WTC11 (cell line): ENCODE measurements at places on chromosomes 5 and 9. TPM values are rescaled to one million over a fixed set of nuclear protein-coding genes. Genes with fewer than 3 reads are reported as not detected.
A peak's percentile ranks its signal among the peaks of the same experiment; 100 is the strongest.

Gene TRIM14
- total RNA-seq, result 11.9 to 18.4 TPM (median 18.2 TPM) in 3 replicates

Gene ALDH7A1
- 176 to 178 TPM (median 177 TPM) in 3 replicates for total RNA-seq

Gene FGF10
- 0.32 to 0.44 TPM (median 0.37 TPM) in 3 replicates for total RNA-seq

Gene LHX3
- 0.11 TPM in 1 of 3 replicates, not detected in the others for total RNA-seq

Gene PCA3
- total RNA-seq, result not detected in 3 replicates

Gene SMIM3
- 11.1 to 14.1 TPM (median 12.2 TPM) in 3 replicates for total RNA-seq

Gene SLC6A3
- total RNA-seq, result 0.53 to 0.74 TPM (median 0.64 TPM) in 3 replicates

Gene P4HA2
- total RNA-seq, result 15.1 to 19.0 TPM (median 17.8 TPM) in 3 replicates

Gene LEAP2
- total RNA-seq, result 1.9 to 2.4 TPM (median 2.0 TPM) in 3 replicates

Gene CCNB1
- total RNA-seq, result 277 to 312 TPM (median 282 TPM) in 3 replicates

DNA sequence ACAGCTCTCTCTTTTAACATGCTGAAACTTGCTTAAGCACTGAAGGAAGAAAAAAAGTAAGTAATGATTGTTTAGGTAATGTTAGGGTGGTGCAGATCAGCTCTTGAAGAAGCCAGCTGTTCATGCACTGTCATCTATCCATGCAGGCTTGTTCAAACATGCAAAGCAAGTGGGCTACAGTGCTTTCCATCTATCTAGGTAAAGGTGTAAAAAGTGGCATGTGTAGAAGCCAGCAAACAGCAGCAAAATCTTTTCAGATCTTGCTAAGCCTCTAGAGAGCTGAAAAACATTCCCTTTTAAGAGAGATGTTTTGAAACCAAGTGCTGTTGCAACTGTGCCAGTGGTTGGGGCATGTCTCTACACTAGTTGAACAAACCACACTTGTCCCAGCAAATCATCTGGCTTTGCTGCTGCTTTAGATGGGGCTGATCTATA lies 214.4 kb downstream of the EFNA5 start:
- no peaks in the 10 kb centered on the region for H3K27me3 ChIP-seq
- H3K4me1 ChIP-seq, result peaks cover 64% of the 10 kb centered on the region
- H3K27ac ChIP-seq, result no peak overlapping the region
- peaks cover 8% of the 10 kb centered on the region for H3K36me3 ChIP-seq
- DNase-seq, result no peak
- no peak overlapping the region for H3K4me3 ChIP-seq

GRCh38 chr5:33114361-33114760 lies 326.4 kb upstream of the TARS1 start:
- no peak overlapping the region for H3K27ac ChIP-seq
- H3K4me3 ChIP-seq, result no peak overlapping the region
- H3K4me1 ChIP-seq, result no peaks in the 10 kb centered on the region
- H3K36me3 ChIP-seq, result peaks cover 4% of the 10 kb centered on the region
- no peaks in the 10 kb centered on the region; the same call in 1 of the 2 replicates for H3K27me3 ChIP-seq
- DNase-seq, result no peak

- no peaks in the 10 kb centered on the region for H3K27me3 ChIP-seq
- H3K36me3 ChIP-seq, result peaks cover 8% of the 10 kb centered on the region; the same call in 1 of the 2 replicates
- H3K4me1 ChIP-seq, result no peaks in the 10 kb centered on the region
- H3K4me3 ChIP-seq, result no peak overlapping the region
- H3K27ac ChIP-seq, result no peak overlapping the region
- DNase-seq, result no peak
Observed at GRCh38 chr5:43687275-43687674, 84.3 kb downstream of the NNT start.

- H3K4me1 ChIP-seq, result peaks cover 80% of the 10 kb centered on the region
- no peak for DNase-seq
- H3K36me3 ChIP-seq, result peaks cover 24% of the 10 kb centered on the region
- peak overlapping the region; percentile 88 for H3K27ac ChIP-seq
- no peak overlapping the region for H3K4me3 ChIP-seq
Observed at GRCh38 chr5:5178136-5178535, 38.0 kb downstream of the ADAMTS16 start.

DNA sequence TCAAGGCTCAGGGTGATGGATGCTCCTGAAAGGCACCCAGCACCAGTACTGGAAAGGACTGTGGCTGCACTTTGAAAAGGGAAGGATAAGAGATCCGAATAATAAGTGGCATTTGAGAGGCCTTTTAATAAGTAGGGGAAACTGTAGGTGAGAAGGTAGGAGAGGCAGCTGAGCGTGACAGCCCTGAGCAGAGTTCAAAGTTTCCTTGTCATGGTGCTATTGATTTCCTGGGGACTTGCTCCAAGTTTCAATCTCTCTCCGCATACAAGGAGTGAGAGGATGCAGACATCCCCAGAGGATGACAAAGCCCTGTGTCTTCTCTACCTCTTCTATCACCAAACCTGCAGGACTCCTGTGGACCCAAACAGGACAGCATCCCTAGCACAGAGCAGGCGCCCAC lies 354.5 kb downstream of the SPOCK1 start:
- no peaks in the 10 kb centered on the region; the same call in 1 of the 2 replicates for H3K27me3 ChIP-seq
- no peaks in the 10 kb centered on the region for H3K36me3 ChIP-seq
- H3K27ac ChIP-seq, result no peak overlapping the region
- DNase-seq, result no peak
- peaks cover 30% of the 10 kb centered on the region for H3K4me1 ChIP-seq

GRCh38 chr5:107542831-107543231 lies 127.9 kb downstream of the EFNA5 start:
- H3K4me1 ChIP-seq, result peaks cover 66% of the 10 kb centered on the region
- H3K27me3 ChIP-seq, result peaks cover 44% of the 10 kb centered on the region
- no peaks in the 10 kb centered on the region for H3K36me3 ChIP-seq
- DNase-seq, result no peak
- H3K4me3 ChIP-seq, result no peak overlapping the region

DNA sequence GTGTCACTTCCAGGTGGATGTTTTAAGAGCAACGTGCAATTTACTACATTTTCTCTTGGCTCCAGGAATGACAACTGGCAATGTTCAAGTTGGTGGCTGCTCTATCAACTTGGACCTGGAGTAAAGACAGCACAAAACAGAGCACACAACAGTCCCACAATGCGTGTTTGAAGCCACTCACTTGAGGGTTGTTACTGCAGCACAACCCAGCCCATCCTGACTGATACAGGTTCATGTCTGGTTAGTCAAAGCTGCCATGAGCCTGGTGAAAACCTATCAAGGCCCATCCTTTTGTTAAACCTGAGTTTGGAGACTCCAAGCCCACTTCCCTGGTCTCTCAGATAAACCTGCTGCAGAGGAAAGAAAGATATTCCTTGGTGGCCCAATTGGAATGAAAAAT lies 81.1 kb upstream of the LARP1 start:
- H3K4me1 ChIP-seq, result peaks cover 6% of the 10 kb centered on the region
- no peak for DNase-seq
- no peaks in the 10 kb centered on the region for H3K36me3 ChIP-seq
- H3K27me3 ChIP-seq, result no peaks in the 10 kb centered on the region; the same call in 1 of the 2 replicates
- no peak overlapping the region for H3K27ac ChIP-seq

DNA sequence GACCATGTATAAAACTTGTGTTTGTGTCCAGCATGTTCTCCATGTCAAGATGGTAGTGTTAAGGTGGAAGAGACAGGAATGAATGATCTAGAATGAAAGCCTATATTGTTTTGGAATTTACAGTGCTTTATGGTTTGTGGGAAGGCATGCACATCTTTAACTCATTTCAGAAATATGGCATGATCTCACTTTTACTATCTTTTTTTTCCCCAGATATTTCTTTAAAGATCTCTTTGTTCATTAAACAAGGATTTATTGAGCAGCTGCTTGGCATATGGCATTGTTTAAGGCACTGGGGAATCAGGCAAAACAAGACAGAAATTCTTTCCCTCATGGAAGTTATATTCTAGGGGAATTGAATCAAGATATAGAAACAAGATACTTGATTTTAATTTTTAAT lies 51.7 kb downstream of the SLC12A2 start:
- no peak overlapping the region for H3K27ac ChIP-seq
- no peak for DNase-seq
- no peaks in the 10 kb centered on the region for H3K27me3 ChIP-seq
- no peaks in the 10 kb centered on the region for H3K36me3 ChIP-seq
- no peaks in the 10 kb centered on the region for H3K4me1 ChIP-seq
- H3K4me3 ChIP-seq, result no peak overlapping the region

- peaks cover 20% of the 10 kb centered on the region for H3K36me3 ChIP-seq
- H3K27me3 ChIP-seq, result no peaks in the 10 kb centered on the region
- H3K4me1 ChIP-seq, result no peaks in the 10 kb centered on the region
- no peak for DNase-seq
- H3K4me3 ChIP-seq, result no peak overlapping the region
- no peak overlapping the region for H3K27ac ChIP-seq
Observed at GRCh38 chr9:35395706-35396101, 94.2 kb upstream of the RUSC2 start.

DNA sequence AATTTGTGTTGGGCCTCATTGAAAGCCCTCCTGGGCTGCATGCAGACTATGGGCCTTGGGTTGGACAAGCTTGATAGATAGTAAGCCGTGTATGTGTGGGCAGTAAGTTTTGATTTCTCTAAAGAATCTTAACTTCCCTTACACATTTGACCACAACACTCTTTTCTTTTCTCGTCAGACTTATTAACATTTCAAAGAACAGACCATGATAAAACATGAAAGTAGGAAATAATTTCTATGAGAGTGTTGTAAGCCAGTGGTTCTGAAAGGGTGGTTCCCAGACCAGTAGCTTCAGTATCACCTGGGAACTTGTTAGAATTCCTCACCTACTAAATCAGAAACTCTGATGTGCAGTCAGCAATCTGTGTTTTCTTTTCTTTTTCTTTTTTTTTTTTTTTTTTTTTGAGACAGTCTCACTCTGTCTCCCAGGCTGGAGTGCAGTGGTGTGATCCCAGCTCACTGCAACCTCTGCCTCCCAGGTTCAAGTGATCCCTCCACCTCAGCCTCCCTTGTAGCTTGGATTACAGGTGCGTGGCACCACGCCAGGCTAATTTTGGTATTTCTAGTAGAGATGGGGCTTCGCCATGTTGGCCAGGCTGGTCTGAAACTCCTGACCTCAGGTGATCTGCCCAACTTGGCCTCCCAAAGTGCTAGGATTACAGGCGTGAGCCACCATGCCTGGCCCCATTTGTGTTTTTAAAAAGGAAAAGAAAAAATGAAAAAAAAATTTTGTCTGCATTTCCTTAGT lies 20.0 kb upstream of the GCNT1 start:
- DNase-seq, result no peak
- no peak overlapping the region for H3K4me3 ChIP-seq
- H3K36me3 ChIP-seq, result peaks cover 17% of the 10 kb centered on the region
- H3K27ac ChIP-seq, result no peak overlapping the region
- no peaks in the 10 kb centered on the region; the same call in 1 of the 2 replicates for H3K27me3 ChIP-seq
- no peaks in the 10 kb centered on the region for H3K4me1 ChIP-seq

DNA sequence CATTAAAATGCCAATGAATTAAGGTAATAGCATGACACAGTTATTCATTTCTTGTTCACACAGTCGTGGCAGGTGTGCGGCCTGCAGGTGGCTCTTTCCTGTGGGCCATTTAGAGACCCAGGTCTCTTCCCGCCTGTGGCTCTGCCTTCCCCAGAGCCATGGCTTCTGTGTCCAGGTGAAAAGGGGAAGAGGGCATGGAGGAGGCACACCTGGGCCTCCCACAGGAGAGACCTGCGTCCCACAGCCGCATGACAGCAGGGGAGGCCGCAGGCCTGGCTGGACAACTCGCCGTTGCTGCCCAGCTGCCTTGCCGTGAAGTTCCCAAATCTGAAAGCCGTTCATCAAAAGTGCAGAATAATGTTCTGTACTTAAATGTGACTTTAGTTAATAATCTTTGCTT lies 14.4 kb upstream of the PLEKHG4B start:
- no peaks in the 10 kb centered on the region; the same call in 1 of the 2 replicates for H3K27me3 ChIP-seq
- no peak overlapping the region for H3K27ac ChIP-seq
- H3K4me1 ChIP-seq, result peaks cover 34% of the 10 kb centered on the region
- H3K36me3 ChIP-seq, result no peaks in the 10 kb centered on the region

DNA sequence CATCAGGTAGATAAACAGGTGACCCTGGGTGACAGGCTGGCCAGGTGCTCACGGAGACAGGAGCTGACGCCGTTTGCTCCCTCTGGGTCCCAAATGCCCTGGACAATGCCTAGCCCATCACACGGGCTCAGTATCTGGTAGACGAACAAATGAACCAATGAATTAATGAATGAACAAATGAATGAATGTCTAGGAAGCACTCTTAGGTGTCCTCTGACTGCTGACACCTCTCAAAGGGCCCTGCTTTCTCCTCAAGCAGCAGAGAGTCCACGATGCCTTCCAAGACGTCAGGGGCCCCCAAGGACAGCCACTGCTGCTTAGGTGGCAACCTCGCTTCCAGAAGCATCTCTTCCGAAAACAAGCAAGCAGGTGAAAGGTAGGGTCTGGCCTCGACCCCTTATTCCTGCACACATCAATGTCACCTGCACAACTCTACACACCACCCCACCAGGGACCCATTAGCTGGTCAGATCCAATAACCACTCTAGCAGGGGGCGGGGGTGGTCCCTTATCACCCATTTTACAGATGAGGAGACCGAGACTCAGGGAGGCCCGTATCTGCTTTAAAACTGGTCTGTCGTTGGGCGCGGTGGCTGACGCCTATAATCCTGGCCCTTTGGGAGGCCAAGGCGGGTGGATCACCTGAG lies 45.2 kb downstream of the VAV2 start:
- H3K4me3 ChIP-seq, result no peak overlapping the region
- peaks cover 15% of the 10 kb centered on the region for H3K4me1 ChIP-seq
- peak overlapping the region; percentile 32; the same call in 1 of the 2 replicates for H3K27ac ChIP-seq
- no peaks in the 10 kb centered on the region for H3K36me3 ChIP-seq
- H3K27me3 ChIP-seq, result no peaks in the 10 kb centered on the region

DNA sequence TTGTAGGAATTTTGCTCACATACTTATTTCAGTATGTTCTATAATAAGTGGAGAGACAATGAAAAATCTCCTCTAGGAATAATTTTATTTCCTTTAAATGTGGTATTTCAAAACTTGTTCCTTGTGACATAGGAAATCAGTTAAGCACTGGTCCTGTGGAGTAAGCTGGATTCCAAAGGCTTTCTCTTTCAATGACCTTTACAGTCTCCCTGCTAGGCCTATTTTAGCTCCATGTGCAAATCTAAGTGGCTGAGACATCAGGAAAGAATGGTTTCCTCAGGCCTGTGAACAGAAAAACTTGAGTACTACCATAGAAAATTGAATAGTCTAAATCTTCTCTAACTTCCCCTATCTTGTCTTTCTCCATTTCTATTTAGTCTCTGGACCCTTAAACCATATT lies 514.2 kb upstream of the TLE4 start:
- DNase-seq, result no peak
- H3K27me3 ChIP-seq, result no peaks in the 10 kb centered on the region
- no peak overlapping the region for H3K4me3 ChIP-seq
- no peak overlapping the region for H3K27ac ChIP-seq

- DNase-seq, result no peak
- peaks cover 9% of the 10 kb centered on the region for H3K27me3 ChIP-seq
- peaks cover 74% of the 10 kb centered on the region for H3K4me1 ChIP-seq
- no peaks in the 10 kb centered on the region for H3K36me3 ChIP-seq
- H3K27ac ChIP-seq, result no peak overlapping the region
Observed at GRCh38 chr9:126532489-126532888, 81.2 kb upstream of the LMX1B start.

- H3K4me1 ChIP-seq, result no peaks in the 10 kb centered on the region; the same call in 1 of the 2 replicates
- H3K27me3 ChIP-seq, result no peaks in the 10 kb centered on the region
- H3K27ac ChIP-seq, result no peak overlapping the region
- H3K4me3 ChIP-seq, result no peak overlapping the region
Observed at GRCh38 chr9:4042231-4042630, 257.6 kb downstream of the GLIS3 start.

GRCh38 chr5:145800181-145800580 lies 35.0 kb downstream of the PRELID2 start:
- no peaks in the 10 kb centered on the region for H3K27me3 ChIP-seq
- no peak for DNase-seq
- peaks cover 25% of the 10 kb centered on the region for H3K4me1 ChIP-seq
- no peak overlapping the region for H3K27ac ChIP-seq
